ENCODE measurements at places on chromosomes 2 and 18.

DNA sequence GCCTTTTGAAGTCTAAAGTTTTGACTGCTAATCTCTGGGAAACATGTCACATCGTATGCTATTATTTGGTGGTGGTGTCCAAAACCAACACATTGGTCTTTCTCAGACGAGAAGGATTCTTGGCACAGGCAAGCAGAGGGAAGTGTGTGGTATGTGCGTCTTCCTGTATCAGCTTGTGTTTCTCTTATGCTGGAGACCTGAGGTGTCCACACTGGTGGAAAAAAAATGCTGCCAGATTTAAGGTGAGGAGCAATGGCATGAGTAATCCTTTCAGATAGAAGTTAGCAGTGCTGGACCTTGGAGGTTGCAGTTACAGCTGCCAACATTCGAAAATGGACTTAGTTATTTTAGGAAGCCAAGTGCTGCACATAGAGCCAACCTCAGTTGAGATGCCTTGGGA, 11.7 kb upstream of the FHL2 start:
- peak; percentile 57 for DNase-seq

- DNase-seq = no peak
Measured at GRCh38 chr2:180720829-180721228, 259.6 kb upstream of the UBE2E3 start.

GRCh38 chr18:8501044-8501443, 108.2 kb upstream of the RAB12 start:
- no peak for DNase-seq

GRCh38 chr18:40006634-40007033, 1948.4 kb upstream of the PIK3C3 start:
- no peak for DNase-seq

GRCh38 chr18:57431002-57431382, 4.2 kb upstream of the ONECUT2 start:
- DNase-seq = no peak

DNA sequence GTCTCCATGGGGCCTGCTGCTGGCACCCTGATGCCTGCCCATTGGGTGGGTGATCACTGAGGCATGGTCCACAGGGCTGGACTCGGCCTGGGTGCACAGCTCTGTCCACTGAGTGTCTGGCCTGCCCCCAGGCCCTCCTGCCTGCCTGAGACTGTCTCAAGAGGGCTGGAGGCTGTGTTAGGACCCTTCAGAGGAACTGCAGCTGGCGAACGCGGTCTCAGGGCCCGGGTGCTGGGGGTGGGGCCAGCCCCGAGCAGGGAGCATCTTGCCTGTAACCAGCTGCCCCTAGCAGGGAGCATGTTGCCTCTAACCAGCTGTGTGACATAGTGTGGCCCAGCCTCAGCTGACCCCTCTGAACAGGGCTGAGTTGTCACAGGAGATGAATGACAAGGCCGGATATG, 50.0 kb downstream of the TWIST2 start:
- no peak for DNase-seq

DNA sequence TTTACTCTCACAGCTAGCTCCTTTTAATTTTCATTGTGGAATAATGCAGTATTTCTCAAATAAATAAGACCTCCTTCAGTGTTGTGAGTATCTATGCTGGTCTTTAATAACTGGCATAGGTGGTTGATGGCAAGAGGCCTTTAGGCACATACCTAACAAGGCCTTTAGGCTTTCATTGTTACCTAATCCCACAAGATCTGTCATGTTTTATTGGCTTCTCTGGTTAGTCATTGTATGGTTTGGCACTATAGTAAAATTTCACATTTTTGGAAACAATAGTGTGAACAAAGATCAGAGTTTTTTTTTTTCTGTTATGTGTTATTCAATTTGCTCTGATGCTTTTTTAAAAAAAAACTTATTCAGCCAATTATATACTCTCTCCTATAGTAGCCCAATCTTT, 89.8 kb upstream of the NEUROD1 start:
- no peak for DNase-seq

DNA sequence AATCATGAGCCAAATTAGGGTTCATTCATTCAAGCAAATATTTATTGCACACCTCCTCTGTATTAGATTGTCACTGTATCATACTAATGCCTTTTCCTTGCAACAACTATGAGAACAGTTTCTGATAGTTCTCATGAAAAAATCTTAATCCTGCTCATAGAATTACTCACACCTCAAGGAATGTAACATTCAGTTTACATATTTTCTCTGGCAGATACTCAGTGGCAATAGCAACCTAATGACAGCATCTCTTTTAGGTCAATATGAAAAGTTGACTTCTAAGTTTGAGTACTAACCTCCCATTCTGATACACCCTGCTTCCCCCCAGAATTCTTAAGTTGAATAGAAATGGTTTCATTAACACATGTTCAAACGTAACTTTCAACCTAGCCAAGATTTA, 132.0 kb downstream of the VWC2L start:
- DNase-seq = peak; percentile 54

GRCh38 chr2:5377323-5377722, 314.9 kb upstream of the SOX11 start:
- DNase-seq = no peak

GRCh38 chr18:5582849-5583681, 39.3 kb upstream of the EPB41L3 start:
- DNase-seq = peak; percentile 88

DNA sequence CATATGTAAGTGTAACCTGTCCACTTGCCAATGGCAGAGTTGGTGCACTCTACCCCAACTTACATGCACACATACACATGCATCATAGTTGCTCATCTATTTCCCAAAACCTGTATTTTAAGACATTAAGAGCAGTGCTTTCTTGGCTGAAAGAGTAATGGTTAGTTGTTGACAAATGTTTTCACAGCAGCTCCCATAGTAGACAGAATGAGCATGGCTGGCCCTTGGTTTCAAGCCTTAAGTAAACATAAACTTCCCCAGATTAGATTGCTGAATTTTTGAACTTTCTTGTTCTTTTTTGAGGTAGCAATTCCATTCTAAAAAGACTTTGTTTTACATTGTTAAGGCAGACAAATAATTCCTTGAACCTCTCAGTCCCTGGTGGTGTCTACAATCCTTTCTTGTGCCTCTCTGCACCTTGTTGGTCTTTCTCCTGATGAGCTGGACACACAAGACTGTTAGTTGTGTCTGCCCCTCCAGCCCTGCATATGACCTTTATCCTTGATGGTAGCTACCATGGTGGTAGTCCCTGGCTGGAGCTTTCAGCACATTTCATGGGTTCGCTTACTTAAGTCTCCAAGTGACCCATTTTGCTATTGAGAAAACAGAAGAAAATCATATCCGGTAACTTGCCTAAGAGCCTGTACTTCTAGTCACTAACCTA, 580.1 kb upstream of the ID2 start:
- no peak for DNase-seq

GRCh38 chr2:192813341-192813740, 618.6 kb upstream of the TMEFF2 start:
- no peak for DNase-seq

GRCh38 chr2:123953846-123954245, 71.2 kb upstream of the CNTNAP5 start:
- DNase-seq = peak; percentile 47

DNA sequence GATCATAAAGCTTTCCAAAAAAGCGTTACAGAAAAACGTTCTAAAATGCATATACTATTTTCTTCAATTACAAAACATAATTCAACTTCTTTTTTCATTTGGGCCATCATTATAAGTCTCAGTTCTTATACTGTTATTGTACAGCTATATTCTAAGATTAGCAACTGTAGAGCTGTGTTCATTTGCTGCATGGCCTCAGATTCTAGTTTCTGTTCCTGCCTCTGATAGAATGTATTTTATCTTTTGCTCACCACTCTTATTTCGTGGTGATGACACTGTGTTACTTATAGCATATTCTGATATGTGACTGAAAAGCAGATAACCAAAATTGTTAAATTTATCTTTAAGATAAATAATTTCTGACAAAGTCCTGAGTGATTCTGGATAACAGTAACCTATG, 67.2 kb downstream of the PTRHD1 start:
- DNase-seq = no peak

- no peak for DNase-seq
Measured at GRCh38 chr2:134029418-134029817, 224.5 kb upstream of the MGAT5 start.

GRCh38 chr2:207975921-207976320, 49.4 kb downstream of the PLEKHM3 start:
- DNase-seq = no peak

DNA sequence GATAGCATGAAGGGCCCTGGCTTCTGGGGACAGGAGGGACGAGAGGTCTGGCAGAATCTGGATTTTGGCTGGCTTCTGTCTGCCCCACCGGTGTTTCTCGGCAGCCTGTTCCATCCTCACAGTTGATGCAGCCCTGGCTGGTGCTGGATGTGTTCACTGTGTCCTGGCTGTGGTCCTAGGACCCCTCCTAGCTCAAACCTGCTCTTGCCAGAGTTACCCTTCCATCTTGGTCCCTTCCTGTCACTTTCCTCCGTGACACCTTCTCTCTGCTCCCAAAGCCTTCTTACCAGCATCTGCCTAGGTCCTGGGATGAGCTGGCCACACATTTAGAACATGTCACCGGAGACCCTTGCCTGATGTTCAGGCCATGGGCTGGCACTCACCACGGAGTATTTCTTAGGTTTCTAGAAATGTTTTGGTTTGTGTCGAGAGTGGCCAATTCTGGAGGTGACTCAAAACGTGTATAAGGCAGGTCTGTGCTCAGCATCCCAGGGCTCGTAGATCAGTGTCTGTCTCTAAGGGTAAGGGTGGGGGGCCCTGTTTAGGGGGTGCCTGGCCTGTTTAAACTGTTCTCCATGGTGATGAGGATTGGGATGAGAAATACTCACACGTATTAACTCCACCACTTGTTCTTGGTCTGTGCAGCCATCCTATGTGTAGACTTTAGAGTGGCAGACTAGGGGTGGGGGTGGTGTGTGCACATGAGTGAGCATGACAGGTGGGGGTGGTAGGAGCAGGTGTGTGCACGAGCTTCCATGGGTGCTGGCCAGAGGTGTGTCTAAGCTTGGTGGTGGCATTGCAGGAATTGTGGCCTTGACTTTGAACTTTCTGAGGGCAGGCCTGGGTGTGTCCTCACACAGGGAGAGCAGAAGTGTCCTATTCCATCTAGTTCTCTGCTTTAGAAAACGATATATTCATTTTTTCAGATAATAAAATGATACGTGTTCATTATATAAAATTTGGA, 162.7 kb downstream of the DYSF start:
- DNase-seq = no peak

DNA sequence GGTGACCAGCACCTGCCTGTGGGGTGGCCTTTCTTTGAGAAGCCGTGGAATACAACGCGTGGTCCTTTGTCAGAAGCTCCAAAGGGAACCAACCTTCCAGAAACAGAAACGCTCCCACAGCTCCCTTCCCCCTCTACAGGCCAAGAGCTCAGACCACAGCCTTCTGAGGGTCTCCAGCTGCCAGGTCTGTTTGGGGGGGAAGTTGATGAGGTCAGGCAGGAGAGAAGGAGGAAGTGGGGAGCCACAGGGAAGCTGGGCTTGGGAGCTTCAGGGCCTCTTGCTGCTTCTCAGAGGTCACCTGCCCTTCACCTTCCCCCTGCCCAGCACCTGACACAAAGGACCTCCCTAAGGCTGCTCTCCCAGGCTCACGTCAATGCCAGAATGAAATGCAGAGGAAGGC, 287.7 kb upstream of the ID2 start:
- no peak for DNase-seq

- peak; percentile 73 for DNase-seq
Measured at GRCh38 chr2:12484536-12485115, 232.1 kb upstream of the TRIB2 start.

GRCh38 chr18:23115683-23116096, 19.6 kb upstream of the CABLES1 start:
- peak; percentile 90 for DNase-seq

GRCh38 chr2:231129216-231129615, 4.4 kb upstream of the HTR2B start:
- DNase-seq = no peak

DNA sequence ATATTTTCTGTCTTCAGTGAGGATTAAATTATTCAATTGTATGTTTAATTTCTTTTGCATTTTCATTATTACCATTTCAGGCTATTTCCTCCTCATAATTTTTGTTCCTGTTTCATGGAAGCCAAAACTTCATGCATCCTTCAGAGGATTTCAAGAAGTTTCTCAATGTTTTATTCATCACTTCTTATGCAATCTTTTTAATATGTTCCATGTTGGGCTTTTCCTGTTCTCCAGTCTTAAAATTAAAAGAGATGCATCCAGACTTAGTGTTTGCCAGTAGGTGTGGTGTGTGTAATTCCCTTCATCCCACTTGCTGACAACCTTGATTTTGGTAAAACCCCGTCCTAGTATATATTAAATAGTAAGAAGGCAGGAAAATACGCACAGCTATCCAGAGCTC, 190.0 kb downstream of the EN1 start:
- peak; percentile 56 for DNase-seq

- no peak for DNase-seq
Measured at GRCh38 chr2:118103951-118104940, 16.0 kb downstream of the INSIG2 start.

DNA sequence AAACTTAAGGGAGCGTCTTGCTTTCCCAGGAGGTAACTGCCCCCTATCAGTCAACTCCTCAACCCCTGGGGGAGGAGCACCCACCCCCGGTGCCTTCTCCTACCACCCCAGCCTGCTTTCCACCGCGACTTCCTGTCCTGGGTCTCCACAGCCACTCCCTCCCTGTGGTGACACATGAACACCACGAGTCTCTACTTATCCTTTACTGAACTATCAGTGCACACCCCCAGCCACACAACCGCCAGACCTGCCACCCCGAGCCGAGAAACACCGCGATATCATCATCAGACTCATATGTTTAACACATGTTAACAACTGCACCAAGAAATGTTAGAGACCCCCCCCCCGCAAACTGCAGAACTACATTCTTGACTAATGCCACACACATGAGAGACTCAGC, 43.3 kb downstream of the LONRF2 start:
- DNase-seq = peak; percentile 41

- no peak for DNase-seq
Measured at GRCh38 chr2:54597153-54597848, 126.2 kb upstream of the EML6 start.

DNA sequence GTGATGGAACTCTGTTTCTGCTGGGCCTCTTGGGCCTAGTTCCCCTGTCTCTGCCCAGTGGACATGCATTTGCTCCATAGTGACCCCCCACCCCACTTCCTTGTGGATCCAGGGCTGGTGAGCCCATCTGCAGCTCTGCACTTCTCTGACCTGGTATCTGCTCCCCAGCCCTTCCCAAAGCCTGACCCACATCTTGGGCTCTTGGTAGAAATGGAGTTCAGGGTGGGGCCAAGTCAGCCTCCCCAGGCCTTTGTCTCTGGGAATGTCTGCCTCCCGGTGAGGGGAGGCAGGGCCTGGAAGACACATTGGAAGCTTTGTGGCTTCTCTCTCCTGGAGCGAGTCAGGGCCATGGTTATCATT, 6.3 kb upstream of the TRAF3IP1 start:
- DNase-seq = no peak

- DNase-seq = peak; percentile 77
Measured at GRCh38 chr2:200615247-200615646, 29.4 kb downstream of the AOX1 start.
